ENCODE measurements at places on chromosomes 16 and 17.

- no peak for DNase-seq
Observed at GRCh38 chr17:73548620-73549311, 95.5 kb downstream of the SDK2 start.

- no peak for DNase-seq
Observed at GRCh38 chr17:49530118-49530517, 35.0 kb downstream of the NGFR start.

DNA sequence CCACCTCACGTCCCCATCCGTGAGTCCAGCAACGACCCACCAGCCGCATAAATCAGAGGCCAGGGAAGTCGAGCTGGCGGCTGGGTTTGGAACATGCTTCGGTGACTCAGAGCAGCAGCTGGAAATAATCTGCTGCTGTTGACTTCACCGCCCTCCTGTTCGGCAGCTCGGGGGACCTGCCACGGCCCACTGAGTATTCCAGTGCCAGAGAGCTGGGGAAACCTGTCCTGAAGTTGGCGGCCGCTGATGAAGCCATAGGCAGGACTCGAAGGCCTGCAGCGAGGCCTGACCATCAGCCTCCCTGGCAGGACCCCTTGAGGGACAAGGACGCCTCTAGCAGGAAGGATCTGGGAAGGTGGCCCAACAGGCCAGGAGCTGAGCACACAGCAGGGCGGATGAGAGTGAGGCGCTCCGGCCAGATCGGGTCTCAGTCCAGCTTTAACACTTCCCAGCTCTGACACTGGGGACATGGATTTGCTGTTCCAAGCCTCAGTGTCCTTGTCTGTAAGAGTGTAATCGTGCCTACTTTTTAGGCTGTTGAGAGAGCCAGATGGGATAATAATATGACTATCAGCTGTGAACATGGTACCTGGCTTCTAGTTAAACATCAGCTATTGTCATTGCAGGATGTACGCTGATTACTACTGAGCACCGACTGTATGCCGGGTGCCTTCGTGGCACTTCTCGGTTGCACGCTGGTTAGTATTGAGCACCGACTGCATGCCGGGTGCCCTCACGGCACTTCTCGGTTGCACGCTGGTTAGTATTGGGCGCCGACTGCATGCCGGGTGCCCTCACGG lies 50.4 kb upstream of the CIBAR2 start:
- DNase-seq: peak; percentile 33

- no peak for DNase-seq
Observed at GRCh38 chr16:30697264-30698138, 1.5 kb upstream of the SRCAP start.

- peak; percentile 93 for DNase-seq
Observed at GRCh38 chr17:67582673-67583081, 135.1 kb upstream of the NOL11 start.

GRCh38 chr17:81832608-81833159 lies 407 bp downstream of the MCRIP1 start:
- peak; percentile 73 for DNase-seq

- DNase-seq: no peak
Observed at GRCh38 chr17:52505601-52506000, 347.1 kb upstream of the CA10 start.

DNA sequence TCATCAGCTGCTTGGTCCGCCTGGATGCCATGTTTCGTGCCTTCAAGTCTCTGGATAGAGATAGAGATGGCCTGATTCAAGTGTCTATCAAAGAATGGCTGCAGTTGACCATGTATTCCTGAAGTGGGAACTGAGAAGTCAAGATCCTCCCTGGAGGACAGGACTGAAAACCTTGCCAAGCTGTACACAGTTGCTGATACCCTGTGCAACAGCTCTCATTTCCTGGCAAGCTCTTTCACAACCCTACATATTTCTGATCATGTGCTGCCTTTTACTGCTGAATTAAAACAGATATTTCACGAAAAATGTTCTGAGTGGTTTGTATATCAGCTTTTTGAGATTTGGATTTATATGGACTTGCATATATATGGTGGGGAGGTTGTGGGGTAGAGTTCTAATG lies 898 bp downstream of the CAPNS2 start:
- DNase-seq: peak; percentile 8

- no peak for DNase-seq
Observed at GRCh38 chr17:64060331-64060730, 39.9 kb upstream of the ICAM2 start.

GRCh38 chr16:62051942-62052341 lies 15.7 kb upstream of the CDH8 start:
- DNase-seq: no peak

DNA sequence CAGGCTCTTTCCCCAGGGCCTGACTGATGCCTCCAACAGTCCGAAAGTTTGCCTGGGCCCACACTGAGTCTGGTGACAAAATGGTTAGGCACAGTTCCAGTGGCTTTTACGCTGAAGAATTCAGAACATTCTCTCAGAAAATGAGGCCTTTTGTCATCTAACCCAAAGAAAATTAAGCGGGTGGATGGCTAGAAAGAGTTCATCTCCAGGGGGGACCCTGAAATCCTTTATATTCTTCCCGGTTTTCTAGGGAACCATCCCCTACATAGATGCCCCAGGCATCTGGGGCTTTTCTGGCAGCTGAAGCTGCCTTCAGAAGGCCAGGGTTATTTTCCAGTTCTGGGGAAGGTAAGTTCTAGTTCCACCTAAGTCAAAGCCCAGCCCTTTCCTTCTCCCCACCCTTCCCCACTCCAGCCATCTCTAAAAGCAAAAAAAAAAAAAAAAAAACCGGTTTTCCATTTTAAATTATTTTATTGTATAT lies 2.2 kb downstream of the RASD1 start:
- no peak for DNase-seq
